ENCODE measurements at places on chromosomes 2 and 18.

DNA sequence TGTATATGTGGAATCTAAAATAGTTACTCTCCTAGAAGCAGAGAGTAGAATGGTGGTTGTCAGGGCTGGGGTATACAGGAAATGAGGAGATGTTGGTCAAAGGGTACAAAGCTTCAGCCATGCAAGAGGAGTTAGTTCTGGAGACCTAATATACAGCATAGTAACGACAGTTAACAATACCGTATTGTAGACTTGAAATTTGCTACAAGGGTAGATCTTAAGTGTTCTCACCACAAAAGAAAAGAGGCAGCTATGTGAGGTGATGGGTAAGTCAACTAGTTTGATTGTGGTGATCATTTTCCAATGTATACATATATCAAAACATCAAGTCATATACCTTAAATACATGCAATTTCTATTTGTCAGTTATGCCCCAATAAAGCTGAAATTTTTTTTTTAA, 98.2 kb upstream of the CYP1B1 start:
- no peak for DNase-seq

- no peak for DNase-seq
Measured at GRCh38 chr18:76429262-76430126, 65.5 kb downstream of the ZNF516 start.

DNA sequence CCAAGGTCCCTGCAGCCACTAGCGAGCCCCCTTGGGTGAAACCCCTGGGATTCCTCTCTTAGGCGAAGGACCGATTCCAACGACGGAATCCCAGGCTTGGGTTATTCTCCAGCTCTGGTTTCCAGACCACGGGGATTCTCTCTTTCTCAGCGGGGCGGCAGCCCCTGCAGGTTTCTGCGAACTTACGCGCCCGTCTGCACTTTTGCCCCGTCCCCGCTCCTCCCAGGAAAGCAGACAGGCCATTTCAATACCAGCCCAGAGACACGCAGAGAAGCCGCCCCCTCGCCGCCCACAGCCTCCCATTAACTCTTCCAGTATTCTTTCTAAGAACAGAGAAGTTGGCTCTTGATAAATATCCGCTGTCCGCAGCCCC, 1.2 kb downstream of the CBLN2 start:
- DNase-seq, result no peak

DNA sequence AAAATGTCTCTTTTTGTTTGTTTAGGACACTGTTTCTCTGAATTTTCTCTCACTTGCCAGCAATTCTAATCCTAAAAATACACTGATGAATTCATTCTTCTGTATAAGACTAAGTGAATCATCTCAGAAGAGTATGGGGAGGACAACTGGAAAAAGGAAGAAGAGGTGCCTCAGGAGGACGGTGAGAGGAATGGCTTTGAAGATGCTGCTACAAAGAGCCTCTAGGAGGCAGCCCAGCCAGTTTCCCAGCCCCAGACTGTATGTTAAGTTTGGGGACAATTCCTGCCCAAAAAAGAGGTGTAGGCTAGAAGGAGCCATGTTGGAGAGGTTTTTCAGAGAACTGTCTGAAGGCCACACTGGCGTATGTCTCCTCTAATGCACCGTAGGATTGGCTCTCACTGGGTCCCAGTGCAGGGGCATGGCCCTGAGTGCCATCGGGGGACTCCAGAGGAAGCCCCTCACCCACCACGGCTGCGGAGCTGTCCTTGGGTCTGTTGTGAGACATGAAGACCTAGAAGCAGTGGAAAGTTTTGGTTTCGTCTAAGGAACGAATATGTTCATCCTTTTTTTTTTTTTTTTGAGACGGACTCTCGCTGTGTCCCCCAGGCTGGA, 3.1 kb upstream of the SDC1 start:
- peak; percentile 72 for DNase-seq

- DNase-seq, result no peak
Measured at GRCh38 chr2:208545403-208546042, 138.9 kb downstream of the PTH2R start.

- no peak for DNase-seq
Measured at GRCh38 chr2:66030553-66030952, 404.4 kb upstream of the MEIS1 start.

DNA sequence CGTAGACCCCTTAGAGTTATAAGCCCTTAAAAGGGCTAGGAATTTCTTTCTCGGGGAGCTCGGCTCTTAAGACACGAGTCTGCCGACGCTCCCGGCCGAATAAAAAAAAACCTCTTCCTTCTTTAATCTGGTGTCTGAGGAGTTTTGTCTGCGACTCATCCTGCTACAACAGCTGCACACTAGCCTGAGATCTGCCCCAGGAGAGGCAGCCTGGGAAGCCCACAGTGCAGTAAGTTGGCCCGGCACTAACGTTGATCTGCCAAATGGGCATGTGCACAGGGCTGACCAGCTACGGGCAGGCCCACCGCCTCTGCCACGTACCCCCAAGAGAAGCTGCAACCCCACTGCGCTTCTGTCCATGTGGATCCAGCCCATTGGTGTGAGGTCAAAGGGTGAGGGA, 8.4 kb upstream of the LIMS2 start:
- no peak for DNase-seq

- peak; percentile 66 for DNase-seq
Measured at GRCh38 chr2:145411493-145411892, 891.6 kb upstream of the ZEB2 start.

GRCh38 chr2:64234785-64235184, 90.6 kb upstream of the PELI1 start:
- no peak for DNase-seq

DNA sequence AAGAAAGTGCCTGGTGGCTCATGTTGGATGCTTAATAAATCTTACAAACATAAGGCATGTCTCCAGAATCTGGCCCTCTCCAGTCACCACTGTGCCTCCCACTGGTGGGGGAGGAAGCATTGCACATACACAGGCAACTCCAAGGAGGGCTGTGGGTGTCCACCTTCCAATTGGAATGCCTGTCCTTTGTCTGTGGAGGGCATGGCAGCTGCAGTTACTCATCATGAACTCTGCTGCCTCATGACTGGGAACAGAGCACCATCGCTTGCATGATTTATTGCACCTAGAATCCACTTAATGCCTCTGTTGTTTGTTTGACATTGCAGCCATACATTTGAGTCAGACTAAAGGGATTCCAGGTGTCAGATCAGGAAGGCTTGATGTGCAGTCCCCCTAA, 278.9 kb downstream of the PRKCE start:
- no peak for DNase-seq

DNA sequence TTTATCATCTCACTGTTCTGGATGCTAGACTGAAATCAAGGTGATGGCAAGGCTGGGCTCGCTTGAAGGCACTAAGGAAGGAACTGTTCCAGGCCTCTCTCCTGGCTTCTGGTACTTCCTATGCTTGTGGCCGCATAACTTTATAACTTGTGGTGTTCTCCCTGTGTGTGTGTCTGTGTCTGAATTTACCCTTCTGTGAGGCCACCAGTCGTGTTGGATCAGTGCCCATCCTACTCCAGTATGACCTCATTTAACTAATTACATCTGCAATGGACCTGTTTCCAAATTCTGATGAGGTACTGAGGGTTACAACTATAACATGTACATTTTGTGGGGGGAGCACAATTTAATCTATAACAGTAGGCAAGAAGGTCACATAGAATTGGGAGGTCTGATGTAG, 41.6 kb downstream of the LYPD6B start:
- no peak for DNase-seq

Data from cardiac septum (tissue), 1 donor.